Fibroblast of pulmonary artery (primary cell): ENCODE measurements at places on chromosomes 3 and 15.

DNA sequence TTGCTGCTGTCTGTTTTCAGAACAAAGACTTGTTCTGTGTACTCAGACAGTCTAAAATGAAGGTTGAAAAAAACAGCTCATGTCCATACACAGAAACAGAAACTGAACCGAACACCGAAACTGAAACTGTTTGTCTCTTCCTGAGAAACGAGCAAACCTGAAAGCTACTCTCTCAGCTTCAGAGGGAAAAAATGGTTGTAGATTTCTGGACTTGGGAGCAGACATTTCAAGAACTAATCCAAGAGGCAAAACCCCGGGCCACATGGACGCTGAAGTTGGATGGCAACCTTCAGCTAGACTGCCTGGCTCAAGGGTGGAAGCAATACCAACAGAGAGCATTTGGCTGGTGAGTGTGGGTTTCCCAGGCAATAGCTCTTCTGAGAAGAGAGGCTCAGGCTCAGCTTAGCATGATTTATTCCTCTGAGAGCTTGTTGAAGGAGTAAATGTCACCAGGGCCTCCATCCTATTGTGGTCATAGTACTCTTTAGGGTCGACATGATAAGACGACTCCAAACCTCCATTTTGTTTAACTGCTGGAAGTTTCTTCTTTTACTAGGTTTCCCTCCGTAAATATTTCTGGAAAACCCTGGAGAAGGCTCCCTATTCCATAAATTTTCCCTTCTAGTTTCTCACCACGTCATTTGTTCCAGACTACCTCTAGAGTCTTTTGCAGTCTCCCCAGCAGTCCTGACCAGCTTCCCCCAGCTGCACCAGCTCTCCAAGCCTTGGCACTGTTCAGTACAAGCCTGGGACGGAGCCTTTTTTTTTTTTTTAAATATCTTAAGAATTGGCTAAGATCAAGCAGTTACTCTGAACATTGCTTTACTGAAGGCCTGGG is at the start of gene RTP4:
RTP4 (plus strand) TSS at position 135 of the 838 bp plus-strand sequence; CDS start at position 192, 57 bp downstream.
- peak; percentile 35 for DNase-seq

- peak; percentile 64 for DNase-seq
Measured at GRCh38 chr15:79168922-79169456, 78.4 kb upstream of the RASGRF1 start.

GRCh38 chr15:66477011-66477410 is 20.6 kb downstream of the SNAPC5 start:
- no peak for DNase-seq

- DNase-seq, result peak; percentile 71
Measured at GRCh38 chr3:46705022-46705530, 3.9 kb downstream of the TMIE start.

GRCh38 chr3:156478891-156479290 is 76.0 kb downstream of the SSR3 start:
- DNase-seq, result no peak

DNA sequence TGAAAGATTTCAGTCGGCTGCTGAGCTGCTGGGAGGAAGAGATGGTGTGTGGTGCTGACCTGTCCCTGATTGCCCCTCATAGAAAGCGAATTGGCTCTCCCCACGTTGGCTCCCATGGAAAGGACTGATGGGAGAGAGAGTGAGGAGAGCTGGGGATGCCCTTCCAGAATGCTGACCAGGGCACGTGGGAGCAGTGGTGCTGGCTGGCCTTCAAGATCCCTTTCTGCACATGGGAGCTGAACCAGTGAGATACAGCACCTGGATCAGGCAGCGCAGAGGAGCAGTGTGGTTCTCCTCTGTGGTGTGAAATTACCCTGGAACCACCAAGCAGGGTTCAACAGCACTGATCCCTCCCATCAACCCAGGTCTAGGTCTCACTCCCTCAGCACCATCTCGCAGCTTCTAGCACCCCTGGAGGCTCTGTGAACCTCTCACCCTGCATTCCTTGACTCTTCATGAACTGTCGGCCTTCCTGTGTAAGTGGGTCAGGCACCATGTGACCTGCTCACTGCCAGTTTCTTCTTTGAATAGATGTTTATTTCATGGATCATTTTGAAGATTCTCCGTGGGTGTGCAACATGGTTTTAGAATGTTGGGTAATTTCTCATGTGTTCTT is 55.7 kb downstream of the CACNA1D start:
- no peak for DNase-seq

- peak; percentile 64 for DNase-seq
Measured at GRCh38 chr3:190132371-190132770, 11.7 kb upstream of the P3H2 start.

- peak; percentile 88 for DNase-seq
Measured at GRCh38 chr15:55846116-55846707, 103.3 kb upstream of the PRTG start.

GRCh38 chr3:116552246-116552645 is 107.0 kb upstream of the LSAMP start:
- no peak for DNase-seq

GRCh38 chr3:52021489-52022268 is 26.0 kb upstream of the RPL29 start:
- DNase-seq, result no peak

GRCh38 chr3:84184937-84185336 is 773.9 kb upstream of the CADM2 start:
- DNase-seq, result no peak

DNA sequence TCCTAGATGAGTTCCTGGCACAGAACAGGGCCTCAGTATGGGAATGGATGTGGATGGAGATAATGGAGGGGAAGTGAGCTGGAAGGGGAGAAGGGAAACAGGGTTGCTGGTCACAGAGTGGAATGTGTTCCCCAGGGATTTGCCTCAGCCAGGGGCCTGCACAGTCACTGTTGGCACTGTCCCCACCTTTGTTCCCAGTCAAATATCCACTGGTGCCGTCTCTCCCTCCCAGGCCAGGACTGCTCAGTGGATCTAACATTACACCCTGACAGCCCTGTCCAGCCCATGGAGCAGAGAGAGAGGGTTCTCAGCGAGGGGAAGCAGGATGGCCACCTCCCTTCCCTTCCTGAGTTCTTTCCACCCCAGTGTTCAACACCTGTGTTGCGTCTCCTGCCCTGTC is 1.5 kb upstream of the PPP1R2 start:
- DNase-seq, result peak; percentile 80

GRCh38 chr3:107907996-107908395 is 182.8 kb downstream of the CD47 start:
- no peak for DNase-seq

- no peak for DNase-seq
Measured at GRCh38 chr3:127518456-127519081, 72.0 kb downstream of the TPRA1 start.

DNA sequence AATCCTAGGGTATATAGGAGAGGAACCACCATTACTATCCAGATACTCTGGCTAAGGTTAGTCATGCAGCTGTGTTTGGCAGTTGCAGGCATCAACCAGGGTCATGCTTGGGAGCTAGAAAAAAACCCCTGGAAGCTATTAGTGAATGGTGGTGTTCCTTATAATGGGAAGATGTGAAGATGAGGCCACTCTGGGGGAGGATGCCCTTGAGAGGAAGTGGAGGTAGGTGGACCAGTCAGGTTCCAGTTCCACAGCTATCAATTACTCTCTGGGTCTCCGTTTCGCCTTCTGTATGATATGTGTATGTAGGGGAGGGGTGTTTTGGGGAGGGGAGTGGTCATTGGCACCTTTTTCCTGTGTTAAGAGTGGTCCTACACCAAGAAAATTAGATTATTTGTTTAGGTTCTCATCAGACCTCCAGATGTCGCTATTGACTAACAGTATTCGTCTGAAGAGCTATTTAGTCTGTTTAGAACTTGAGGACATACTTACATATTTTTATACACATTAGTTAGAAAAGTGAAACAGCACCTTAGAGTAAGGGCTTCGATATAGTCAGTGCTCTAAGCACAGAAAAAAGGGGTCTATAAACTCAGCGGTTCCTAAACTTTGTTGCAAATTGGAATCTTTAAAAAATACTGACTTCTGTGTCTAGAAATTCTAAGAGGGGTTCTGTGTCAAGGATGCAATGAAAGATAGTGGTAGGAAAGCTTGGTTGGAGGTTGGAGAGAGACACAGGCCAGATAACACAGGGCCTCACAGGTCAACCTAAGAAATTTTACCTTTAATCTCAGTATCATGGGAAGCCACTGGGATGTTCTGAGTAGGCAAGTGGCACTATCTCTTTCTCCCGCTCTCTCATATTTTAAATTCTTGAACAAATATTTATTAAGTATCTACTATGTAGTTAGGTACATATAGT is 9.1 kb upstream of the HPS3 start:
- DNase-seq, result peak; percentile 87

GRCh38 chr3:50150863-50151686 is 4.0 kb upstream of the SEMA3F start:
- DNase-seq, result no peak

GRCh38 chr3:110974902-110975301 is 96.7 kb upstream of the NECTIN3 start:
- no peak for DNase-seq

- no peak for DNase-seq
Measured at GRCh38 chr3:119571688-119572087, 7.6 kb upstream of the ADPRH start.

DNA sequence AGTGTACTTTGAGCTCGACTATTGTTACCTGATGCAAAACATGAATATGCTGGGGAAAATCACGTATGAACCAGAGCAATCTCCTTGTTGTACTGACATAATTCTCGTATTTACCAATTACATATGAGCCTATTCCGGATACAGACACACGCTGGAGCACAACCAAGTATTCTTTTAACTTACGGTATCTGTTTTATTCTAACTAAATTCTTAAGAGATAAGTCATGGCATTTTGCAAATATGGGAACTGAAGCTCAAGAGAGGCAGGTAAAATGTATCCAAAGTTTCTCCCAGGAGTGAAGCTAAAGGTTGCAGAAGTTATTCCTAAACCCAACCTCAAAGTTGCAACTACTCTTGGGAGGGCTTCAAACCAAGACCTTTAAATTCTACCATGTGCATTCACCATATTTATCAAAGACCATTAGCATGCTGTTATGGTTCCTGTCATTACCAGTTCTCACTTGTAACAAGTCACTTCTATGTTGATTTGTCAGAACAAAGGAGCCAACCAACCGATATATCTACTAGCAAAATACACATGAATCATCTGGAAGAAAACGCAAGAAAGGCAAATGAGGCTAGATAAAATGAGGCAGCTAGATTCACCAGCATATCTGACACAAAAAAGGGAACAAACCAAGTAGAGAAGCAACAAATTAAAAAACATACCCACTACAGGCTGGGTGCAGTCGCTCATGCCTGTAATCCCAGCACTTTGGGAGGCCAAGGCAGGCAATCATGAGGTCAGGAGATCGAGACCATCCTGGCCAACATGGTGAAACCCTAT is 17.8 kb downstream of the TBL1XR1 start:
- DNase-seq, result no peak

DNA sequence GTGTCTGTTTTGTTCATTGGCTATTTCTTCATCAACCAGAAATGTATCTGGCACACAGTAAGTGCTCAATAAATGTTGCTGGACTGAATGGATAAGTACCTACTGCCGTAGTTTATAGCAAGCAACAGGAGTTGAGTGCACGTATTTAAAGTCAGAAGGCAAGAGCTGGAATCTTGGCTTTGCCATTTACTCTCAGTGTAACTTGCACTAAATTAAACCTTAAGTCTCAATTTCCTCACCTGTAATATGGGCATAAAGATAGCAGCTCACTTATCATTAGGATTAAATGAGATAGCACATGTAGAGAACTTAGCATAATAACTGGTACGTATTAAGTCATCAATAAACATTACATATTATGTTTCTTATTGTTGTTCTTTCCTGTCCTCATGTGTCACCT is 13.0 kb upstream of the FAM174B start:
- no peak for DNase-seq

GRCh38 chr15:39254181-39254580 is 326.7 kb upstream of the THBS1 start:
- no peak for DNase-seq

- DNase-seq, result no peak
Measured at GRCh38 chr3:183987000-183987600, 30.6 kb downstream of the ABCC5 start.

DNA sequence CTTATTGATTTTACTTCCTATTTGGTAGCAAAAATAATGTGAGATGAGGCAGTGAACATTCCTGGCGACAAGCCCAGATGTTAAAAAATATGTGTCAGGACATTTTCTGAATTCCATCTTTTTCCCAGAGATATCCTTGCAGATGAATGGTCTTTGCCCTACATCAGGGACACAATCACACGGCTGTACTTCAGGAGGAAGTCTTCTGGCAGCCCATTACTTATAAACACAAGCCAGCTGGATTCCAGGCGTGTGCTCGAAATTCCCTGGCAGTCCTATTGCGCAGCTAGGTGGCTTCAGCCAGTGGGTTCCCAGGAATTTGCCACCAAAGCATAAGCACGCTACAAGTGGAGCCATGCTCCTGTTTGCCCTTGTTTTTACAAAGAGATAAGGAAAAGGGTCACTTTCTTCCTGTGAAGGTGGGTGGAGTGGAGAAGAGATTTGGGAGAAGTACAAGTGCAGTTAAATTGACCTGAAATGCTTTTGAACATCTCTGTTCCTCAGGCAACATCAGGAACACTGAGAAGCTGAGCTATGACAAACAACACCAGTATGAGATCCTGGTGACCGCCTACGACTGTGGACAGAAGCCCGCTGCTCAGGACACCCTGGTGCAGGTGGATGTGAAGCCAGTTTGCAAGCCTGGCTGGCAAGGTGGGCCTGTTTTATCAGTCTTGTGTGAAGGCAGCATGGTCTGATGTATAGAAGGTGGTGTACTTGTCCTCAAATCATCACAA is 257.1 kb upstream of the TRIM42 start:
- peak; percentile 74 for DNase-seq

- DNase-seq, result no peak
Measured at GRCh38 chr3:115930168-115930567, 306.9 kb downstream of the GAP43 start.

- no peak for DNase-seq
Measured at GRCh38 chr3:4508048-4508981, 15.2 kb downstream of the ITPR1 start.

DNA sequence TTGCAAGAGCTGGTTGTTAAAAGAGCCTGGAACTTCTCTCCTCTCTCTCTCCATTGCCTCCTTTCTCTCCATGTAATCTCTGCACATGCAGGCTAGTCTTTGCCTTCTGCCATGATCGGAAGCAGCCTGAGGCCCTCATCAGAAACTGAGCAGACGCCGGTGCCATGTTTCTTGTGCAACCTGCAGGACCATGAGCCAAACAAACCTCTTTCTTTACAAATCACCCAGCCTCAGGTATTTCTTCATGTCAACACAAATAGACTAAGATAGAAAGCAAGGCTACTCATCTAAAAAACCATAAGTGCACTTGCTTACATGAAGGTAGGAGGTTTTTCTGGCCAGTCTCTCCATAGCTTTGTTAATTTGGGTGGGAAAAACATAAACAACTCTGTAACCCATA is 8.7 kb downstream of the PDZRN3 start:
- no peak for DNase-seq

- DNase-seq, result peak; percentile 27
Measured at GRCh38 chr3:47865192-47865591, 62.3 kb downstream of the DHX30 start.

- no peak for DNase-seq
Measured at GRCh38 chr3:120171134-120171873, 77.1 kb upstream of the GSK3B start.

- no peak for DNase-seq
Measured at GRCh38 chr3:44906997-44907396, 32.6 kb downstream of the TGM4 start.
